NCI-H187 treated with DMSO at 0.1 percent for 48 hours (cell line): ENCODE measurements at places on chromosomes 5 and 9.

GRCh38 chr9:126621061-126621918, 7.6 kb downstream of the LMX1B start:
- DNase-seq = no peak

GRCh38 chr5:154196955-154197652, 6.6 kb downstream of the GALNT10 start:
- DNase-seq = peak; percentile 5

GRCh38 chr5:165620394-165620793, 2115.0 kb downstream of the MAT2B start:
- no peak for DNase-seq

GRCh38 chr9:98484162-98484561, 224.6 kb downstream of the GABBR2 start:
- DNase-seq = no peak

DNA sequence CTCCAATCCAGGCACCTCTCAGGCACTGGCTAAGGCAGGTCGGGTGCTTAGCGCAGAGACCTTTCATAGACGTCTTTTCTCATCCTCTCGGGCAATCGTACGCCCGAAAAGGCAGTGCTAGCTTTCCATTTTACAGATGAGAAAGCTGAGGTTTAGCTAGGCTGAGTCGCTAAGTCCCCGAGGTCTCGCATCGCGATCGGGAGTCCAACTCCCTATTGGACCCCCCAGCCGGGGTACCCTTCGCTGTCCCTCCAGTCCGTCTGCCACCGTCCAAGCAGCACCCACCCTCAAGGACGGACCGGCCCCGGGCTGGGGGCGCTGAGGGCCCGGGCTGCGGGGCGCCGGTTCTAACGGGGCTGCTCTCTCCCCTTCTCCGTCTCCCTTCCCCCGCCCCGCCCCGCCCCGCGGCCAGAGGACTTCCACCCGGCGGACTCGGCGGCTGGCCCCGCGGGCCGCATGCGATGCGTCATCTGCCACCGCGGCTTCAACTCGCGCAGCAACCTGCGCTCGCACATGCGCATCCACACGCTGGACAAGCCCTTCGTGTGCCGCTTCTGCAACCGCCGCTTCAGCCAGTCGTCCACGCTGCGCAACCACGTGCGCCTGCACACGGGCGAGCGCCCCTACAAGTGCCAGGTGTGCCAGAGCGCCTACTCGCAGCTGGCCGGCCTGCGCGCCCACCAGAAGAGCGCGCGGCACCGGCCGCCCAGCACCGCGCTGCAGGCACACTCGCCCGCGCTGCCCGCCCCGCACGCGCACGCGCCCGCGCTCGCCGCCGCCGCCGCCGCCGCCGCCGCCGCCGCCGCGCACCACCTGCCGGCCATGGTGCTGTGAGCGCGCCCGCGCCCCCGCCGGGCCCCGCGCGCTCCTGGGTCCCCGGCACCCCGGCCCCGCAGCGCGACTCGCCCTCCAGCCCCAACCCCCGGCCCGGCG, 12.5 kb upstream of the EXOSC2 start:
- DNase-seq = no peak

GRCh38 chr9:77965445-77966123, 66.0 kb downstream of the GNAQ start:
- no peak for DNase-seq

DNA sequence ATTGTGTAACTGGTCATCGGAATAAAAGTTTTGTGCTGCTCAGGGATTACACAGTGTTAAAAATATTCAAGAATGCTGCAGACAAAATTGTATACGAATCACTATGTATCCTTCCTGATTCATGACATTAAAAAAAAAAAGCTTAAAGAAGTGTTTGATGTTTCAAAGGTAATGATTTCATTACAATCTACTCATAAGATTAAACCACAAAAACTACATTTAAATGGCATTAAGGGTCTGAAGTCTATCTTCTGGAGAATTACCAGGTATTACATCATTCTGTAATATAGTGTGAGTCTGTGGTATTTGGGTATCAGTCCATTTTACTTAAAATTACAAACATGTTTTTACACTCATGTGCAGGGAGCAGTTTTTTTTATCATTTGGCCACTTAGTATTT, 324.4 kb downstream of the NDUFS4 start:
- DNase-seq = no peak

- DNase-seq = no peak
Observed at GRCh38 chr5:74990194-74990593, 62.2 kb downstream of the GCNT4 start.

DNA sequence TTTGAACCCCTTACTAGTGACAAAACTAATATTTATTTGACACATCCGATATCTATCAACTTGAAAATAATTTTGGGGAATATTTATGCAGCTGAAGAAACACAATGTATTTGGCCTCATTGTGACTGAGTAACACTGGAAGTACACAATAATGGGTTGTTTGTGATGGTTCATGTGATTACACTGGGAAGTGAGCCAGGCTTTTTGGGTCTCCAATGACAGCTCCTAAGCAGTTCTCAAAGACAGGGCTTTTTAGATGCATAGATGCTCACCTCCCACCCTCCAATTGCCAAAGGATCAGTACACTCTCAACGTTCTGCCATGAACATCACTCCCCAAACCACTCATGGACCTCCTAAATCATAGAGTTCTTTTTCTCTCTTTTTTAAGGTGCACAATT, 170.0 kb downstream of the SLC24A2 start:
- DNase-seq = no peak

DNA sequence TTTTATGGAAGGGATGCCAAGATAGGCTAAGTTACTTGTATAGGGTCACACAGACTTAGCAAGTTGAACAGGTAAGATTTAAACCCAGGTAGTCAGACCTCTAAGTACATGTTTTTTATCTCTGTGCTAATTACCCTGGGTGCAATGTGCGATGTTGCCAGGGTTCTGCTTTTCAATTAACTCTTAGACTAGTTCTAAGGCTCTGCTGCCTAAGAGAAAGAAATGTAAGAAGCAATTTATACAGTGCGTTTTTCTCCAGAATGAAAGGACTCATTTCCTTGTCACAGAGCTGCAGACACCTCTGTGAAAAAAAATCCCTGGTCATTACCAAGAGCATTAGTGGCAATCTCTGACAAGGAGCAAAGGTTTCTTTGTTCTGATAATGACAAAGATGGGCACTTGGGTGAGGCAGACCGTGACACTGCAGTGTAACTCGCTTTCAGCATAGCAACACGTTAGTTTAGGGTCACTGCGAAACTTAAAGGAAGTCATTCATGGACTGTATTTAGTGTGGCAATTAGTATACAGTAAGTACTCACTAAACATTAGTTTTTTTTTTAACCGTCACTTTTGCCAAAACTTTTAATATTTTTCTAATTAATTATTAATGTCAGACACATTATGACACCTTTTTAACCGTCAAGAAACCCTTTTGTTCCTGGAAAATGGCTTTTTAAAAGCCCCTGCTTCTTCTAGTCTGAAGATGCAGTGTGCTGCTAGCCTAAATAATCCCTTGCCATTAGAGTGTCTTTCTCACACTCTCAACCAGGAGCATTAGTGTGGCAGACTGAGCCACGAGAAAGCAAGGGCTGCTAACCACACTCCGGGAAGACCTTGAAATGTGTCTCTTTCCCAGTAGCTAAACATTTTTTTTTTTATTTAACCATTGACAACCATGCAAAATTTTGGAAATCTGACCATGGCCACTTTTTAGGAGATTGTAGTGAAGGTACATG, 520.0 kb upstream of the C9orf72 start:
- peak; percentile 95 for DNase-seq

- DNase-seq = no peak
Observed at GRCh38 chr5:95949810-95950209, 11.8 kb downstream of the ELL2 start.

DNA sequence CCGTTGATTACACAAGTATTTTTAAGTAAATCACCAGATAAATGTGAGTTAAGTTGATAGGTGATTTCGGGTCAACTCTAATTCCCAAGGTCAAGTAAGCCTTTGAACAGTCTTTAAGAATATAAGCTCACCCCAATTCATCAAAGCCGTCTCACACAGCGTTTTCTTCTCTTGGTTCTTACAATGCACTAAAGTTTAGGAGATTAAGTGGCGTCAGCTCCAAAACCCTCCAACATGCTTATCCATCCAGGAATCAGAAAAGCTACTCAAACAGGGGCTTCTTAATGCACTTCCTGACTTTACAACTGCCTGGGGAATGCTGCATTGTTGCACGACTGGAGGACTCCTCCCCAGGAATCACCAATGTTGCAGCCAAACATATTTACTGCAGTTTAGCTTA, 206.2 kb upstream of the EFNA5 start:
- DNase-seq = no peak

GRCh38 chr5:135878156-135878620, 17.5 kb downstream of the IL9 start:
- DNase-seq = no peak
